Right cardiac atrium (tissue), 5 donors: ENCODE measurements at places on chromosomes 12 and 14. TPM values are rescaled to one million over a fixed set of nuclear protein-coding genes. Genes with fewer than 3 reads are reported as not detected.

DNA sequence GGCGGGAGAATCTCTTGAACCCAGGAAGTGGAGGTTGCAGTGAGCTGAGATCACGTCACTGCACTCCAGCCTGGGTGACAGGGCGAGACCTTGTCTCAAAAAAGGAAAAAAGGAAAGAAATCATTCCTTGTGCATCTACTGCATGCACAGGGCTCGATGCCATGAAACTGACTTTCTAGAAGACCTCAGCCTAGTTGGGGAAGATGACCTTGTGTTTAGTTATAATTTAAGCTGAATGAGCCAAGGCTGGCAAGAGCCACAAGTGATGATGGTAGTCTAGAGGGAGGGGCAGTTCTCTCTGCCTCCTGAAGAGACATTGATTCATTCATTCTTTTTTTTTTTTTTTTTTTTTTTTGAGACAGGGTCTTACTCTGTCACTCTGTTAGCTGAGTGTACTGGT is 24.2 kb downstream of the ACACB start:
- DNase-seq, result no peak

GRCh38 chr12:3097186-3097804 is 20.1 kb downstream of the TSPAN9 start:
- DNase-seq, result peak; percentile 91

DNA sequence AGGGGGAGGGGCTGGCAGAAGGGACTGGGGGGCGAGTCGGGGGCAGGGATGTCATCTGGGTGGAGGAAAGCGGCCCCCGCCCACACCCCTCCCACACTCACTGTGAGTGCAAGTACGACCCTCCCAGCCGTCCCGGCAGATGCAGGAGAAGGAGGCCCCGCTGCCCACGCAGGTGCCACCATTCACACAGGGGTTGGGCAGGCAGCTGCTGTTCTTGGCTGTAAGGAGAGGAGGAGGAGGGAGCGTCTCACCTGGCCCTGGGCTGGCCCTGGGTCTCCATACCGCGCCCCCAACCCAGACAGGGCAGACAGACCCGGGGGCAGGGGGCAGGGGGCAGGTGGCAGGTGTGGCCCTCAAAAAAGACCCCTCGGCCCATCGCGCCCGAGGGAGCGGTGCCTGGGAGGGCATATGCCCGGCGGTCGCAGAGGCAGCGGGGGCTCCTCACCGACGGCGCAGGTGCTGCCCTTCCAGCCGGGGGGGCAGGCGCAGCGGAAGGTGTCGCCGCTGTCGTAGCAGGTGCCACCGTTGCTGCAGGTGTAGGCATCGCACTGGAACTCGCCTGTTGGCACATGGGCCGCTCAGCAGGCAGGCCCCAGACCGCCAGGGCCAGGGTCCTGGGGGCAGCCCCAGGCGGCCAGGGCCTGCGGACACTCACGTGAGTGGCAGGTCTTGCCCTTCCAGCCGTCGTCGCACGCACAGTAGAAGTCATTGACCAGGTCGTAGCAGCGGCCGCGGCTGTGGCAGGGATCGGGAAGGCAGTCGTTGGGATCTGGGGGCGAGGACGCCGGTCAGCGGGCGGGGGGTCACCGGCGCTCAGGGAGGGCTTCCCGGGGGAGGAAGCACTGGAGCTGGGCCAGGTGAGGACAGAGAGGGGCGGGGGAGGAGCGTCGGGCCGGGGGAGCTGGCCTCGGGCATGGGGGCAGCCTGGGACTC is 20.6 kb downstream of the JAG2 start:
- DNase-seq, result peak; percentile 53

DNA sequence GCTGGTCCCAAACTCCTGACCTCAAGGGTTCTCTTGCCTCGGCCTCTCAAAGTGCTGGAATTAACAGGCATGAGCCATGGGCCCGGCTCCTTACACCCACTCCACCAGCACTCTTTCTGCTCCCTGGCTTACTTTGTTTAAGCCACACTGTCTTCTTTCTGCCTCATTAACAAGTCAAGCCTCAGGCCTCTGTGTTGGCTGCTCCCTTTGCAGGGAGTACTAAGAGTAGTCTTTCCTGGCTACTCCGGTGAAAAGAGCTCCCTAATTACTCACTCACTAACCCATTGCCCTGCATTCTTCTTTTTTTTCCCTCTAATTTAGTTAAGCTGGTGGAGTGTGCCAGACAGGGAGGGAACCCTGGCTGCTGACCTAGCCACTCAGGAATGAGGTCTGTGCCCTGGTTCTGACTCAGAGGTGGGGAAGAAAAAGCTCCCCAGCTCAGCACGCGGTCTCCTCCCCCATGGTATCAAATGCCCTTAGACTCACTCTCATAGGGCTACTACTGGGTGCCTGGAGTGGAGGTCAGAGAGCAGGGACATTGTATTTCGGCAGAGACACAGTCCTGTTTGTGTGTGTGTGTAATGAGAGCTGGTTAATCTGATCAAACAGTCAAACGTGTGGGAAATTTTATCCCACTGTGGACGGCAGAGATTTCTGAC is 19.8 kb downstream of the GALNT6 start:
- peak; percentile 72 for DNase-seq

- no peak for DNase-seq
Measured at GRCh38 chr14:24411443-24412389, 12.9 kb downstream of the NYNRIN start.

DNA sequence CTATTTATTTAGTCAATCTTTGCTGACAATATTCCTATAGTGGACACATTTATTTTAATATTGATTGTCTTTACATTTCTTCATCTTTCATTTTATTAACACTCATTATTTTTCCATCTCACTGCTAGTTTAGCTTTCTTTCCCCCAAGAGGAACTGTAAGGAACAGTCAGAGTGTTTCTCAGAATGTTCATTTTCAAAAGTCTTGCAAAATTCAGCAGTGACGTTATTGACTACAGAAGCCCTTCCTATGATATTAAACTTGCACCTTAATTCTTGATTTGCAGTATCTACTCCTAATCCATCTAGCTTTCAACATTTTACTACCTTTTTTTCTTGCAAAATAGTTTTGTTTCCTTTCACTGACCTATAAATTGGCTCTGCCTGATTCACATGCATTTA is 13.0 kb downstream of the CLEC2B start:
- DNase-seq, result no peak

GRCh38 chr12:42364692-42365091 is 38.7 kb downstream of the PPHLN1 start:
- DNase-seq, result no peak

GRCh38 chr14:73467800-73468199 is 9.5 kb upstream of the NUMB start:
- no peak for DNase-seq

- peak; percentile 76 for DNase-seq
Measured at GRCh38 chr12:130961921-130962451, 8.3 kb downstream of the ADGRD1 start.

DNA sequence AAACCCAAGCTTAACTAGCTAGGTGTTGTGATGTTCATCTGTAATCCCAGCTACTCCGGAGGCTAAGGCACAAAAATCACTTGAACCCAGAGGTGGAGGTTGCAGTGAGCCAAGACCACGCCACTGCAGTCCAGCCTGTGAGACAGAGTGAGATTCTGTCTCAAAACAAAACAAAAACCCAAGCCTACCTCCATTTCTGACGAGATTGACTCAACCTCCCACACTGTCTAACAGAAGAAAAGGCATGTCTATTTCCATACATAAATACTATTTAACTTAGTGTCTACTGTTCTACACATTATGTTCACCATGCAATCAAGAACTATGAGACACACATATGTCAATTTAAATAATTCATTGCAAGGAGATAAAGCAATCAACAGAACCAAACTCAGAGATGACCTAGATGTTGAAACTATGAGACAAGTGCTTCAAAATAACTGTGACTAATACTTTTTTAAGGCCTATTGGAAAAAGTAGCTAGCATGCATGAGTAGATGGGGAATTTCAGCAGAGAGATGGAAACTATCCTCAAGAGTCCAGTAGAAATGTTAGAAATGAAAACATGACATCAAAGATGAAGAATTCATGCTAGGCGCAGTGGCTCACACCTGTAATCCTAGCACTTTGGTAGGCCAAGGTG is 75.9 kb upstream of the DHRS4 start:
- DNase-seq, result no peak

The BEST3 gene
- polyA plus RNA-seq, result not detected

The ACSM4 gene
- not detected for polyA plus RNA-seq

The ZNF705A gene
- not detected for polyA plus RNA-seq

The CLEC14A gene
- polyA plus RNA-seq, result 44.0 TPM

The FICD gene
- 1.8 TPM for polyA plus RNA-seq
